ENCODE measurements at places on chromosomes 11 and 22. TPM values are rescaled to one million over a fixed set of nuclear protein-coding genes. Genes with fewer than 3 reads are reported as not detected.
A peak's percentile ranks its signal among the peaks of the same experiment; 100 is the strongest.

- H3K27ac ChIP-seq, result peak overlapping the region; percentile 91
- peak; percentile 39 for DNase-seq
- no peaks in the 10 kb centered on the region for H3K27me3 ChIP-seq
- peaks cover 6% of the 10 kb centered on the region for H3K36me3 ChIP-seq
- H3K4me3 ChIP-seq, result peak overlapping the region; percentile 47
These were observed 72.9 kb upstream of the WNT7B start for GRCh38 chr22:46049726-46050450.

DNA sequence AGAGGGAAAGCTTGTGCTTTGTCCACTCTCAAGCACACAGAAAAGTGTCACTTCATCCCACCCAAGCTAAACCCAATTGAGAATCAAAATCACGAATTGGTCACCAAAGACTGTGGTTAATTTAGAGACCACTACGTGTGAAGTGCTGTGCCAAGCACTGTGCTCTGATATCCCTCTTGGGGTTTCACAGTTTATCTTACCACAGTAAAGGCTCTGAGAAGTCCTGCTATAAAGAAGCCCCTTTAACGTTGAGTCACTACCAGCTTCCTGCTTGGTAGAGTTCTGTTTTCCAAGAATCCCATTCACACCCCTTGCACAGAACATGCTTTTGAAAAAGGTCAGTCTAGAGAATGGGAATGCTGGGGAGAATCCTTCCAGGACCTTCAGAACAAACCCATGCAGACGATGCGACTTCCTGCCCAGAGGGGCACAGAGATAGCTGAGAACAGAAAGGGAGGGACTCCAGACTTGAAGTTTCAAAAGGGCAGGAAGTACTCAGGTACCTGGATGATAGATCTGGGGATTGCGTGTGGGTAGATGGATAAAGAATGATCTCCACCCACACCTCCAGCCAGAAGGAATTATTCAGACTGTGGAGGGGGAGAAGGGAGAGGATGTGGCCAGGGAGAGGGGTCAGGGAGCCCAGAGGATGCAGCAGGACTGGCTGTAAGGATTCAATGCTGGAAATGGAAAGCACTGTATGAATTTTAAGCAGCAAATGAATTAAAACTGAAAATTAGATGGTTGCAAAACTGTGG lies 18.1 kb upstream of the TSPAN18 start:
- H3K27me3 ChIP-seq, result no peaks in the 10 kb centered on the region
- DNase-seq, result no peak
- H3K36me3 ChIP-seq, result no peaks in the 10 kb centered on the region
- peaks cover 16% of the 10 kb centered on the region for H3K4me1 ChIP-seq

GSTT2 gene
- total RNA-seq, result not detected

DNA sequence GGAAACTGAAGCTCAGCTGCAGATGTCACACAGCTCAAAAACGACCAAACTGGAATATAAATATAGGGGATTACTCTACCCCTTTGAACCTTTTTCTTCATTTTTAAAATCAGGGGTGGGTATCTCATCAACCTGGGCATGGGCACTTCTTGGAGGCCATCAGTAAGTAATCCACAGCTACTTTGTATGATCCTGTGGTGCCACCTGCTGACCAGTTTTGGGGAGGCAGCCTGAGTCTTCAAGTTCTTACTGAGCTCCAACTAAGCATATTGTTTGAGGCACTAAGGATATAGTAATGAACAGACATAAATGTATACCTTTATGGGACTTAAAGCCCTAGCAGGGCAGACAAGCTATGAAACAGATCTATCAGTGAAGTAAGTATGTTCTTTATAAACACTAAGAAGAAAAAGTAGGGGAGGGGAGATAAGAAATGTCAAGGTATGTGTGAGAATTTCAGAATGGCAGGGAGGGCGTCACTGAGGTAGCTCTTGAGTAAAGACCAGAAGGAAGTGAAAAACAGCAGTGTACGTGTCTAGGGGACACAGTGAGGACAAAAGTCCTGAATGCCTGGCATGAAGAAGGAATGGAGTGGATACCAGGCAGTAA lies 18.4 kb downstream of the TUB start:
- H3K36me3 ChIP-seq, result peaks cover 6% of the 10 kb centered on the region
- H3K4me3 ChIP-seq, result no peak overlapping the region
- no peaks in the 10 kb centered on the region for H3K27me3 ChIP-seq

GRCh38 chr11:113271551-113272245 lies 42.7 kb upstream of the TTC12 start:
- H3K4me1 ChIP-seq, result no peaks in the 10 kb centered on the region
- H3K27ac ChIP-seq, result no peak overlapping the region
- no peak for DNase-seq
- H3K27me3 ChIP-seq, result peaks cover 21% of the 10 kb centered on the region

NUCB2 gene
- 89.4 TPM for total RNA-seq

- H3K27ac ChIP-seq, result no peak overlapping the region
- no peak overlapping the region for H3K4me3 ChIP-seq
- DNase-seq, result no peak
- peaks cover 12% of the 10 kb centered on the region for H3K4me1 ChIP-seq
- no peaks in the 10 kb centered on the region for H3K27me3 ChIP-seq
These were observed 23.0 kb downstream of the FZD4 start for GRCh38 chr11:86932259-86932585.

- no peaks in the 10 kb centered on the region for H3K36me3 ChIP-seq
- H3K27me3 ChIP-seq, result peaks cover 16% of the 10 kb centered on the region
- H3K27ac ChIP-seq, result no peak overlapping the region
- H3K4me1 ChIP-seq, result no peaks in the 10 kb centered on the region
- no peak for DNase-seq
These were observed 7.7 kb upstream of the OR8B12 start for GRCh38 chr11:124551189-124551588.

DNA sequence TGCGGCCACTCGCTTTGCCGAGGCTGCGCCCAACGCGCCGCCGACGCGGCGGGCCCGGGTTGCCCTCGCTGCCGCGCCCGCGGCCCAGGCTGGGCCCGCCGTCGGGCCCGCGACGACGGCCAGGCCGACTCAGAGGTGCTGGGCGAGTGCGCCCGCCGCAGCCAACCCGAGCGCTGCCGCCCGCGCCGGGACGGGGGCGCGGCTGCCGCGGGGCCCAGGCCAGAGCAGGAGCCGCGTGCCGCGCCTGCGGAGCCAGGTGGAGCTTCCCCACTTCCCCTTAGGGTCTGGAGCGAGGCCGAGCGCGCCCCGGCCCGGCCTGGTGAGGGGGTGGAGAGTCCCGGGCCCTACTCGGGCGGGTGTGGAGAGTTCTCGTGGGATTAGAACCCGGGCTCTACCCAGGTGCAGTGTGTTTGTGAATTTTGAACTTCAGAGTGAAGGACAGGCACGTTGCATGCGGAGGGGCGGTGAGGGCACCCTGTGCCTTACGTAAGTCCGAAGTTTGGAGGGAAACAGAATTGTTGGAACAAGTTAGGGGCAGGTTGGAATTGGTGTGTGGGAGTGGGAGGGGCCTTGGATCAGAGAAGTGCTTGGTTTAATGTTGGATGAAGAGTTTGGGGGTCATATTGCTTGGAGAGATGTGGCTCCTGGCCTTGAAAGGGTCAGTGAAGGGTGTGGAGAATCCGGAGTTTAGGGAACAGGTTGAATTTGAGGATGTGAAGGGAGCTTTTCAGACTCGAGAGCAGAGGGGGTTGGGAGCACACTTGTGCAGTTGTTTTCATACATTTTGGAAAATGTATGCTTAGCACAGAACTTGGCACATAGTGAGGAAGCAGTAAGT lies 697 bp downstream of the RNF169 start:
- H3K27ac ChIP-seq, result peak overlapping the region; percentile 85
- H3K27me3 ChIP-seq, result no peaks in the 10 kb centered on the region
- DNase-seq, result peak; percentile 56
- H3K4me3 ChIP-seq, result peak overlapping the region; percentile 91
- no peaks in the 10 kb centered on the region for H3K36me3 ChIP-seq
- H3K4me1 ChIP-seq, result peaks cover 23% of the 10 kb centered on the region

- peak overlapping the region; percentile 93 for H3K4me3 ChIP-seq
- peaks cover 11% of the 10 kb centered on the region for H3K36me3 ChIP-seq
- H3K27me3 ChIP-seq, result no peaks in the 10 kb centered on the region
- DNase-seq, result no peak
- H3K27ac ChIP-seq, result peak overlapping the region; percentile 100
- no peaks in the 10 kb centered on the region for H3K4me1 ChIP-seq
These were observed 505 bp downstream of the FAM227A start for GRCh38 chr22:38655519-38656255.

- no peaks in the 10 kb centered on the region for H3K4me1 ChIP-seq
- H3K27ac ChIP-seq, result no peak overlapping the region
- H3K36me3 ChIP-seq, result no peaks in the 10 kb centered on the region
- peaks cover 32% of the 10 kb centered on the region for H3K27me3 ChIP-seq
- no peak overlapping the region for H3K4me3 ChIP-seq
These were observed 91.5 kb upstream of the TBCEL start for GRCh38 chr11:120932305-120932915.

DNA sequence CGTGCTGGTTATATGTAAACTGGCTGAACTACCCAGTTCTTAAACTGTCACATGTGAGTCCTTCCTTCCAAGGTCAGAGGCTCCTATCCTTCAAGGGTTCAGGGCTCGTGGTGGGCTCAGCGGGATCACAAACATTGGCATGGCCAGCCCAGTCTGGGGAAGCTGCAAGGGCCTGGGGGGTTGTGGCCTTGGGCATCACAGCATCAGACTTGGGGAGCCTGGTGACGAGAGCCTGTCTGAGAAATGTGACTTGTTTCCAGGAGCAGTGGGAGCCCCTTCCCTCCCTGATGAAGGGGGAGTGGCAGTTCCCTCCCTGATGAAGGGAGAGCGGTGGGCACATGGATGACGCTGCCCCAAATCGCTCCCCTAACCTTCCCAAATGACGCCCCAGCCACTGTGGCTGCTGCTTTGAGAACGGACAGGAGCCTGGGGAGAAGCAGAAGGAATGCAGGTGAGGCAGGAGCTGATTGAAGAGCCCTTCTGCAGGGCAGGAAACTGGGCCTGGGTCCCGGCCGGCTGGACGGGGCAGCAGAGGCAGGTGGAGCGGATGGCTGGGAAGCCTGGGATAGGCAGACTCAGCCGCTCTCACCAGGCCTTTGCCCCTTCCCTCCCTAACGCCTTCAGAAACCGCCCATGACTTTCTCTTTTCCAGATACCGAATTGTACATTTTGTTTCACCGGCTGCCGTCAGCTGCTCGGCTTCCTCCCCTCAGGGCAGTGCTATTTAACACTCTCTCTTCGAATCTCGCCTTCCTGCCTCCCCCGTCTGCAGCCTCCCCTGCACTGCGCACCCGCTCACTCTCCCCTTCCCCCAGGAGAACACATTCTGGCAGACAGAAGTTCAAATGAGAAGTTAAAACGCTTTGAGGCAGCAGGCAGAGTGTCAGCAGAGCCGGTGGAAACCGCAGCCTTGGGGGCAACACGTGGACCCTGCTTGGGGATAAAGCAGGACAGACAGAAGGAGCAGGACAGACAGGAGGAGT lies 1486.7 kb downstream of the BRD1 start:
- no peaks in the 10 kb centered on the region for H3K27me3 ChIP-seq
- no peak overlapping the region for H3K27ac ChIP-seq
- DNase-seq, result no peak
- no peaks in the 10 kb centered on the region for H3K36me3 ChIP-seq
- no peaks in the 10 kb centered on the region for H3K4me1 ChIP-seq

DNA sequence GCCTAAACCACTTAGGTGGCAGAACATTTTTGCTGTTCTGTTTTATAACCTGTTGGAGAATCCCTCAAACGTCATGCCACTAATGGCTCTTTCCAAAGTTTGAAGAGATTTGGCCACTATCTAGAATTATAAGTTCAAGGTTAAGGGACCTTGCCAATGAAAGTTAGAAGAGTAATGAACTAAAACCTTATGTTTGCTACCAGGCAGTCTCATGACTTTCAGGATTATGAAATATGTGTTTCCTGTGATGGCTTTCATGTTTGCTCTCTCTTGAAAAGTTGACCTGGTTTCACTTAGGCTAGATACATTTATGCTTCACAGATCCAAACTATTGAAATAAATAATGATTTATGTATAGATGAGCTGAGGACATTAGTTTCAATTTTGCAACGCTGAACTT lies 340.0 kb downstream of the LRRC4C start:
- H3K27me3 ChIP-seq, result no peaks in the 10 kb centered on the region
- no peaks in the 10 kb centered on the region for H3K4me1 ChIP-seq
- H3K36me3 ChIP-seq, result no peaks in the 10 kb centered on the region
- no peak overlapping the region for H3K27ac ChIP-seq
- no peak for DNase-seq

DNA sequence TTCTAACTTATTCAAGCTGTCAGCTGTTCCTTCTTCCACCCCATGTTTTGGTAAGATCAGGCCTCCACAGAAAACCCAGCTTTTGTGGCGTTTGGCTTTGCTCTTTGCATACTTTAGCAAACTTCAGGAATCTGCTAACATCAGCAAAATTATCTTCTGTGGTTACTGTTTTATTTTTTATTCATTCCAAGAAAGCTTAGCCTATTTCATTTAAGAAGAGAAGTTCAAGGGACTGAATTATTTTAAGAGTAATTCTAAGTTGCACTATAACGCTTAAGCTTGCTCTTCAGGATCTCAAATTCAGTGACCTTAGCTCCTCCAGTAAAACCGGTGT lies 1.1 kb downstream of the JHY start:
- peaks cover 7% of the 10 kb centered on the region for H3K36me3 ChIP-seq
- H3K4me3 ChIP-seq, result peak overlapping the region; percentile 72
- H3K4me1 ChIP-seq, result peaks cover 7% of the 10 kb centered on the region
- H3K27me3 ChIP-seq, result no peaks in the 10 kb centered on the region
- DNase-seq, result no peak
- H3K27ac ChIP-seq, result peak overlapping the region; percentile 92

GRCh38 chr22:37043828-37044538 lies 7.6 kb upstream of the KCTD17 start:
- DNase-seq, result peak; percentile 79
- no peaks in the 10 kb centered on the region for H3K36me3 ChIP-seq
- H3K4me3 ChIP-seq, result no peak overlapping the region
- no peaks in the 10 kb centered on the region for H3K27me3 ChIP-seq
- no peak overlapping the region for H3K27ac ChIP-seq
- peaks cover 7% of the 10 kb centered on the region for H3K4me1 ChIP-seq

GRCh38 chr11:29914203-29914930 lies 102.5 kb downstream of the KCNA4 start:
- no peaks in the 10 kb centered on the region for H3K27me3 ChIP-seq
- peak; percentile 83 for DNase-seq
- H3K4me1 ChIP-seq, result peaks cover 8% of the 10 kb centered on the region
- H3K36me3 ChIP-seq, result no peaks in the 10 kb centered on the region

DNA sequence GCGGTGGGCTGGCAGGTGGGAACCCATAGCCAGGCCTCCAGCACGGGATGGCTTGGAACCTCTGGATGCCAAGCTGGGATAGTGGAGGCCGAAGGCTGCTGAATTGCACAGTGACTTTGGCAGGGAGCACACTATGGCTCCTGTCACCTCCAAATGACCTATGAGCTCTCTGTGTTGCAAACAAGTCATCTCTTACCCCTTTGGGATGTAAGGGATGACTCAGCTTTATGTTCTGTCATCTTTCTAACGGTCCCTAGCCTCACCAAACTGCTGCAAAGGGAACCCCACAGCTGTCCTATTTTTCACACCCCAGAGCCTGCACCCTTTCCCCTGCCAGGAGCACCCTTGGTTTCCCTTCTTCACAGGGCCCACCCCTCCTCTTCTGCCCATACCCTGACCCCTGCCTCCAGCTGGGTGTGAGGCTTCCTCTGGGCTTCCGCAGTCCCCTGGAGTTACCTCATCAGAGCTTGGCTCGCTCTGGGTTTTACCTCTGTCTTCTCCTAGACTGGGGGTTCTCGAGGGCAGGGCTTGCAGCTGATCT lies 2.7 kb upstream of the SCUBE1 start:
- no peaks in the 10 kb centered on the region for H3K4me1 ChIP-seq
- H3K27ac ChIP-seq, result no peak overlapping the region
- peaks cover 71% of the 10 kb centered on the region for H3K27me3 ChIP-seq
- DNase-seq, result peak; percentile 4
- no peaks in the 10 kb centered on the region for H3K36me3 ChIP-seq
- no peak overlapping the region for H3K4me3 ChIP-seq

CAVIN3 gene
- 69.9 TPM for total RNA-seq

- no peaks in the 10 kb centered on the region for H3K36me3 ChIP-seq
- H3K27ac ChIP-seq, result no peak overlapping the region
- H3K4me3 ChIP-seq, result no peak overlapping the region
- DNase-seq, result no peak
These were observed 4.6 kb downstream of the FGF4 start for GRCh38 chr11:69770540-69770939.
